WTC11 (cell line): ENCODE measurements at places on chromosomes 7 and 10. TPM values are rescaled to one million over a fixed set of nuclear protein-coding genes. Genes with fewer than 3 reads are reported as not detected.
A peak's percentile ranks its signal among the peaks of the same experiment; 100 is the strongest.

PIK3CG gene
- 0.07 to 0.11 TPM (median 0.07 TPM) in 3 replicates for total RNA-seq

DNA sequence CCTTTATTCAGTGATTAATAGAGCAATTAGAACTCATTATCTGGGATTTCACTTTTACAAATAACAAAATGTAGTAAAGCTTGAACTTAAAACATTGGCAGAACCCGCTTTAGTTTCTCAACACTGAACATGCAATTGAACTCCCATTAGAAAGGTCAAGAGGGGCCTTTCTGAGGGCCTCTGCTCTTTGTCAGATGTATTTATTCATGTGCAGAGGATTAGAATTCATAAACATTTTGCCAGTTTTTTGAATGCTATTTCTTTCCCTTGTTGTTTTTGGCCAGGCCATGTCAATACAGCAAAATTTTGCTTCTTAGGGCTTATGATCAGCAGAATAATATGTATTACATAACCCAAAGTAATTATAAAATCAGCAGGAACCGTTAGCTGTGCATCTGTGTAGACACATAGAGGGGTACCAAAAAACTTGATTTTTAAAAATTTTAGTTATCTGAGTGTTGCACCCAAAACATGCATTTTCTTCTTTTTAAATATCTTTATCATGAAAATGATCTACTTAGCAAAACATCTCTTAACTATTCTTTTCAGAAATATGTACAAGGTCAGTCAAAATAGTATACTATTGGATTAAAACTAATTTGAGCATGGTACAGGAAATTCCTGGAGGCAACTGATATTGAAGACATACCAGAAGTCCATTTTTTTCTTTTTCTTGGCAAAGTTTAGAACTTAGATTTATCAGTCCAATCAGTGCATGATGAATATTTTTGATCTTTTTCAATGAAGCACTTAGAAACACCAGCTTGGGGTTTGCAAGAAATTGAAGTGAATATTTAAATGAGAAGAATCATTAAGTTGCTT, 177.5 kb downstream of the TWIST1 start:
- no peak for DNase-seq
- H3K27ac ChIP-seq, result no peak overlapping the region
- no peaks in the 10 kb centered on the region for H3K36me3 ChIP-seq

CELF2 gene
- 16.8 to 24.6 TPM (median 17.8 TPM) in 3 replicates for total RNA-seq

GRCh38 chr7:47804767-47805545, 143.3 kb downstream of the PKD1L1 start:
- no peak overlapping the region for H3K27ac ChIP-seq
- DNase-seq, result no peak
- H3K4me1 ChIP-seq, result no peaks in the 10 kb centered on the region

DNA sequence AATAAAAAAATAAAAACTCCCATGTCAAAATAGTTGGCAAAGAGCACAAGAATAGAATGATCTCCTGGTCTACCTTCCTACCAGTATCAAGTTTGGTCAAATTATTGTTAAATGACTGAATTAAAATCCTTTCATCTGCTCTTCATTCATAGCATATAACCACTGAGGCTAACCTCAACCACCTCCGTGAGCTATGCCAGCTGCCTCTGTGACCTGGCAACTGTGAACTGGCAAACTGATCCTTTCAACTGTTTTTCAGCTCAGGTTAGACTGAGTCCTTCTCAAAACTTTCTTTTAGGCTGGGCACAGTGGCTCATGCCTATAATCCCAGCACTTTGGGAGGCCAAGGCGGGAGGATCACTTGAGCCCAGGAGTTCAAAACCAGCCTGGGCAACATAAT, 36.1 kb downstream of the NUDCD3 start:
- no peak overlapping the region for H3K4me3 ChIP-seq
- no peaks in the 10 kb centered on the region for H3K4me1 ChIP-seq
- peaks cover 3% of the 10 kb centered on the region for H3K36me3 ChIP-seq
- H3K27me3 ChIP-seq, result no peaks in the 10 kb centered on the region
- H3K27ac ChIP-seq, result no peak overlapping the region

GRCh38 chr7:139775829-139776266, 1.9 kb downstream of the HIPK2 start:
- H3K4me1 ChIP-seq, result peaks cover 27% of the 10 kb centered on the region
- H3K27ac ChIP-seq, result no peak overlapping the region
- peaks cover 40% of the 10 kb centered on the region for H3K27me3 ChIP-seq
- peak overlapping the region; percentile 95 for H3K4me3 ChIP-seq
- peak; percentile 42 for DNase-seq

- peaks cover 17% of the 10 kb centered on the region for H3K4me1 ChIP-seq
- H3K27me3 ChIP-seq, result peaks cover 4% of the 10 kb centered on the region; the same call in 1 of the 2 replicates
- no peak for DNase-seq
- no peak overlapping the region for H3K27ac ChIP-seq
Observed at GRCh38 chr10:132396494-132397035, 435 bp upstream of the PWWP2B start.

CHST3 gene
- 5.6 to 7.0 TPM (median 5.9 TPM) in 3 replicates for total RNA-seq

- H3K36me3 ChIP-seq, result peaks cover 5% of the 10 kb centered on the region
- no peak overlapping the region for H3K27ac ChIP-seq
- no peak for DNase-seq
- H3K27me3 ChIP-seq, result no peaks in the 10 kb centered on the region
Observed at GRCh38 chr7:72219500-72219899, 192.6 kb downstream of the CALN1 start.

GRCh38 chr7:25262586-25262985, 34.3 kb upstream of the NPVF start:
- DNase-seq, result no peak
- no peak overlapping the region for H3K4me3 ChIP-seq
- no peaks in the 10 kb centered on the region; the same call in 1 of the 2 replicates for H3K27me3 ChIP-seq
- peaks cover 9% of the 10 kb centered on the region for H3K4me1 ChIP-seq
- no peak overlapping the region for H3K27ac ChIP-seq
- H3K36me3 ChIP-seq, result no peaks in the 10 kb centered on the region

- no peak for DNase-seq
- H3K4me1 ChIP-seq, result peaks cover 3% of the 10 kb centered on the region
- no peak overlapping the region for H3K27ac ChIP-seq
- H3K36me3 ChIP-seq, result no peaks in the 10 kb centered on the region
- no peak overlapping the region for H3K4me3 ChIP-seq
Observed at GRCh38 chr10:71804077-71804476, 30.8 kb upstream of the VSIR start.

DNA sequence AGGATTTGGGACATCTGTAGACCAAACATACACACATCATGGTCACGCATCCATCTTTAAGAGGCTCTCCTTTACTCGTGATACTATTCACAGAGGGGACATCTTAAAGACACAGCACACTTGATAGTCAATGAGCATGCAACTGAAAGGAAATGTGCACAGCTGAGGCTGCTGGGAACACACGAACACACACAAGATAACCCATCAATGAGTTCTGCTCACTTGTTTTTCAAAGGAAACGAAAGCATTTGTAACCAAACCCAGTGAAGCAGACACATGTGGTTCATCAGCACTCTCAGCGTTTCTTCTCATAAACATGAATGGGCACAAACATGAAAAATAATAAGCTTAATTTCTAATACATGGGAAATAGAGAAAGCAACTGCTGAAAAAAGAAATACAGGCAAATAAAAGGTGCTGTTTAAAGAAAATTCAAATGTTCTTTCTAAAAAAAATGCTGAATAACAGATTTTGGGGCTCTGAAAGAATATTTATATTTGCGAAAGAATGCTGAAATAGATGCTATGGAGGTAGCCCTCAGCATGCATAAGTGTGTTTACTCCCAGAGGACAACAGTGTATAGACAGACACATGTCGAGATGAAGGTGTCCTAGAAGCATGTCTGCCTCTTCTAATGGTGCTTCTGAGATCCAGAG, 59.7 kb upstream of the LAMB4 start:
- H3K27ac ChIP-seq, result no peak overlapping the region
- H3K36me3 ChIP-seq, result peaks cover 14% of the 10 kb centered on the region
- H3K4me3 ChIP-seq, result no peak overlapping the region
- DNase-seq, result no peak
- H3K27me3 ChIP-seq, result no peaks in the 10 kb centered on the region

- no peak overlapping the region for H3K4me3 ChIP-seq
- 0 out of 2 replicates have a peak, but pooled peaks cover 2% of the 10 kb centered on the region for H3K36me3 ChIP-seq
- peaks cover 34% of the 10 kb centered on the region for H3K4me1 ChIP-seq
Observed at GRCh38 chr10:49139846-49140195, 6.0 kb upstream of the FAM170B start.

- no peak overlapping the region for H3K27ac ChIP-seq
- no peak overlapping the region for H3K4me3 ChIP-seq
- peaks cover 14% of the 10 kb centered on the region for H3K27me3 ChIP-seq
- H3K36me3 ChIP-seq, result no peaks in the 10 kb centered on the region
- H3K4me1 ChIP-seq, result peaks cover 5% of the 10 kb centered on the region
Observed at GRCh38 chr7:127437837-127438236, 45.3 kb upstream of the ZNF800 start.

GRCh38 chr10:8137726-8138125, 83.2 kb downstream of the GATA3 start:
- no peak overlapping the region for H3K4me3 ChIP-seq
- peaks cover 3% of the 10 kb centered on the region for H3K27me3 ChIP-seq
- no peaks in the 10 kb centered on the region for H3K4me1 ChIP-seq
- H3K27ac ChIP-seq, result no peak overlapping the region
- H3K36me3 ChIP-seq, result no peaks in the 10 kb centered on the region

GRCh38 chr10:47451998-47452494, 31.9 kb downstream of the ANXA8 start:
- no peaks in the 10 kb centered on the region for H3K27me3 ChIP-seq
- no peak overlapping the region for H3K27ac ChIP-seq
- DNase-seq, result no peak
- no peak overlapping the region for H3K4me3 ChIP-seq
- H3K36me3 ChIP-seq, result no peaks in the 10 kb centered on the region

DNA sequence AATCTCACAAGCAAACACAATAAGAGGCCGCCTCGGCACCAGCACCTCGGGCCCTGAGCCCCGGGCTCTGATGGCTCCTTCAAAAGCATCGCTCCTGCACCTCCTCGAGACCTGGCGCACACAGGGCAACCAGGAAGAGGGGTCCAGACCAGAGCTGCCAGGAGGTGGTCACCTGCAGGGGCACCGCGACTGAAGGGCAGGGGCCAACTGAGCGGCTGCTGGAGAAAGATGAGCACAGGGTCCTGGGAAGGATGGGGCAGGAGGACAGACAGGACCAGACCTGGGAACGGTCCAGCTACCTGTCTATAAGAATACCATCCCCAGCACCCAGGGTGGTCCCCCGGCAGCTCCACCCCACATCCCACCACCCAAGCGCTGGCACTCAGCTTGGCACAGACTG, 20.8 kb downstream of the MAD1L1 start:
- peaks cover 81% of the 10 kb centered on the region for H3K36me3 ChIP-seq
- no peak overlapping the region for H3K4me3 ChIP-seq
- no peaks in the 10 kb centered on the region for H3K27me3 ChIP-seq
- H3K27ac ChIP-seq, result no peak overlapping the region

DNA sequence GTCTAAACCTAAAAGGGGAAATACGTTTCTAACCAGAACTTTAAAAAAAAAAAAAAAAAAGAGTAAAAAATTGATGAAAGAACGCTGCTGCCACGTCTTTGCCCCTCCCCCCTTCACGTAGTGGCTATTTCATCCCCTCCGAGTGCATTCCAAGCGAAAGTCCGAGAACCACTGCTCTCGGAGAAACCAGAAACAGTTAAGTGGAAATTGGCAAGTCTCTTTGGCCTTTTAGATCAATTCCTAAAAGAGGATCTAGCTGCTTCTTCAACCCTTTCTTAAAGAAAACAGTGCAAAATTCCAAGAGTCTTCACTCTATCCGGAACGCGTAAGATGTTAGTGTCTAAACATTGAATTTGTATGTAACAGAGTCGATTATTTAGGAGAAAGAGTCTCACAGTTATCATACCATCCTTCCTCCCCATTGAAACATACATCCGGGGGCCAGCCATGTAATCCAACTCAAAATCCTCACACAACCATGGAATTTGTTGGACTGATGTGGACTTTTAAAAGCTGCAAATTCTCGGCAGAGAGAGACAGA, 1.1 kb downstream of the P4HA1 start:
- DNase-seq, result peak; percentile 28
- H3K36me3 ChIP-seq, result no peaks in the 10 kb centered on the region
- peak overlapping the region; percentile 88 for H3K4me3 ChIP-seq
- peak overlapping the region; percentile 95 for H3K27ac ChIP-seq
- no peaks in the 10 kb centered on the region for H3K27me3 ChIP-seq

GRCh38 chr10:88463811-88464210, 119.3 kb downstream of the RNLS start:
- H3K27me3 ChIP-seq, result peaks cover 24% of the 10 kb centered on the region
- no peak for DNase-seq
- peaks cover 9% of the 10 kb centered on the region; the same call in 1 of the 2 replicates for H3K4me1 ChIP-seq
- no peaks in the 10 kb centered on the region for H3K36me3 ChIP-seq
- no peak overlapping the region for H3K4me3 ChIP-seq

DNA sequence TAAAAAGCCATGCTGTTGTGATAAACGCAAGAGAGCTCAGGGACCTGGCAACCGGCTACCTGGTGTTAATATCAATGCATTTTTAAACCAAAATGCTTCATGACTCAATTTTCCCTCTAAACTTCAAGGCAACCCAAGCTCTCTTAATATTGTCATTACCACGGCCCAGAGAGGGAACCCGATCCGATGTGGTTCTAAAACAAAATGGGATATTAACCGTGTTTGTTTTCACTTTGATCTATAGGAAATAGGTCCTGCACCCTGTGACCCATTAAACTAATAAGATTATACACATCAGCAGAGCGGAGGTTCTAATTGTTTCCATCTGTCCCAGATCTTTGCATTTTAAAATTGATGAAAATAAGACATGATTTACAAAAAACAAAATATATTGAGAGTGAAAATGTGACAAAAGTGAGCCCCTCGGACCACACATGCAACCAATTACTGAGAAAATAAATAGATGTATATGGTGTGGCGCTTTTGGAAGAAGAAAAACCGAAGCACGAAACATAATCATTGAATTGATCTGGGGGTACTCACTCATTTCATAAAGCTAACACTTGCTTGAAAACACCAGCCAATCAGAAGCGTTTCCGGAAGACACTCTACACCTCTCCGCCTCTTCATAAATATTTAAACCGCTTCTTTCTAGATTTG, 290.3 kb upstream of the NFE2L3 start:
- no peaks in the 10 kb centered on the region for H3K36me3 ChIP-seq
- no peak overlapping the region for H3K27ac ChIP-seq
- H3K4me1 ChIP-seq, result peaks cover 61% of the 10 kb centered on the region
- no peak for DNase-seq
- H3K27me3 ChIP-seq, result peaks cover 22% of the 10 kb centered on the region

DNA sequence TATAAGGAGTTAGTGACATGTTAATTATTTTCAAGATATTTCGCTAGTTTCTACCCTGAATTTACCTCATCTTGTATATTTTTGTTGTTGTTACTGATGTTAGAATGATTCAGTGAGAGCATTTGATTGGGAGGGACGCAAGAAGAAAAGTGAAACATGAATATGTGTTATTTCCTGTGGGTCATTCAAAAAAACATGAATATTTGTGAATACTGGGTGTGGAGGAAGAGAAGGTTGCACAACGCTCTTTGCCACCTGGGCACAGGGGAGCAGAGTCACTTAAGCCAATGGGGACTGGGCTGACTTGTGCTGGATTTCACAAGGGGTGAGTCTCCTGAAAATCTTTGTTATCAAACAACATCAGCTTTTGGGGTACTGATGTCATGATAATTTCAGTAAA, 39.5 kb downstream of the AGK start:
- peak overlapping the region; percentile 68 for H3K27ac ChIP-seq
- peaks cover 42% of the 10 kb centered on the region for H3K36me3 ChIP-seq
- peaks cover 54% of the 10 kb centered on the region for H3K4me1 ChIP-seq
- no peak overlapping the region for H3K4me3 ChIP-seq

PDE6C gene
- total RNA-seq, result not detected in 3 replicates

GRCh38 chr7:64882341-64883112, 20.5 kb upstream of the ZNF273 start:
- peaks cover 42% of the 10 kb centered on the region for H3K27me3 ChIP-seq
- H3K4me3 ChIP-seq, result no peak overlapping the region
- no peak for DNase-seq

GBX1 gene
- total RNA-seq, result 0.27 to 0.55 TPM in 2 of 3 replicates, not detected in the other

- DNase-seq, result no peak
- H3K4me1 ChIP-seq, result peaks cover 7% of the 10 kb centered on the region; the same call in 1 of the 2 replicates
- H3K27ac ChIP-seq, result no peak overlapping the region
Observed at GRCh38 chr10:119457966-119458766, 84.4 kb downstream of the RGS10 start.
